HCEC 1CT (cell line): ENCODE measurements at places on chromosomes 6 and 20.

DNA sequence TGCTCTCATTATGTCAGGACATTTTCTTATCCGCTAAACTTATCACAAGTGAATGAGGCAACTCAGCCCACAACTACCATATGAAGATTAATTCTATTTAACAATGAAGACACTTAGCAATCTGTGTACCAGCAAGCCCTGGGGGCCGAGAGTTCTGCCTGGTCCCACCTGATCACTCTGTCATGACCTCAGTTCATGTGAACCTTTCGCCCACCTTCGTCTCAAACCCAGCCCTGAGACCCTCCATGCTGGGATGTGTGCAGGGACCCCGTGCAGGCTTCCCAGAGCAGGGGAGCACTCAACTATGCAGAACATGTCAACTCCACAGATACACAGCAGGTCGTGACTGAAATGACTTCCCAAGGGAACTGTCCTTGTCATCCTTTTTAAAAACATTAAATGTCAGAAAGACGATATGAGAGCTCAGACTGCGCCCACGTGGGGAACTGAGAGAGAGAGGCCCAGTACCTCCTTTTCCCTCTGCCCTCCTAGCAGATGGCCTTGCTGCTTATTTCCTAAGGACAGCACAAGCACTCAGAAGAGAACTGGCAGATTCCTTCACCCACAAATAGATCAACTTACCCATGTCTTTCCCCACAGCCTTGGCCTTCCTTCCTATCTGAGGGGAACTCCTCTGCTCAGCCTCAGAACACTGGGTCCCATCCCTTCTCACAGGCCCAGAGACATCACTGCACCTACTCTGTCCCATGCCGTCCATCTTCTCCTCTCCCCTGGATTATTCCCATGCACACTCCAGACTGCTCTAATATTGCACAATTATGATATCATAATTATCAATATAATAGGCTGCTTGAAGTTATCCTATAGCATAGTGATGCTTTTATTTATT lies 11.5 kb downstream of the ABHD12 start:
- DNase-seq, result no peak

GRCh38 chr20:44688053-44688625 lies 27.0 kb upstream of the CCN5 start:
- DNase-seq, result no peak

DNA sequence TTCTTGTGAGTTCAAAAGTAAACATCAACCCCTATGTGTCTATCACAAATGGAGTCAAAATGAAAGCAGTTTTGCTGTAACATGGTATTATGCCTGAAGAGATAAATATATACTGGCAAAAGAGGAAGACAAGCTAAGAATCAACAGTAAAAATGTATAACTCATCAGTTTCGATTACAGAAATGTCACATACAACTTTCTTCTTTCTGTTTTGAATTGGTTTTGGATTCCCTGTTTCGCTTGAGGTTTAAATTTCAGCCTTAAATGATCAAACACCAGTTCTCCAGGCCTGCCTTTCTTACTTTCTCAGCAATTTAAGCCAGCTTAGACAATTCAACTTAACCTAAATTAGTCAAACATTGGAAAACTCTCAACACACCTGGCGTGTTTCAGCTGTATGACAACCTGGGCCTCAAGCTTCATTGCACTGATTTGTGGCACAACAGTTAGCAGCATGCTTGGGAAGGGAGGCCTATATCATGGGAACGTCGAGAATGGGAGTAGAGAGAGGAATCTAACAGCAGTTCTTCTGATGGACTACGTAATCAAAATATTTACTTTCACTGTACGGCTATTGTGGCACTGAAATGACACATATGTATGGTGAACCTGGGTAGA lies 51.9 kb upstream of the MARCKS start:
- DNase-seq, result no peak

- no peak for DNase-seq
Measured at GRCh38 chr20:24066076-24066700, 77.6 kb upstream of the GGTLC1 start.

- no peak for DNase-seq
Measured at GRCh38 chr20:5864428-5864827, 85.9 kb downstream of the TRMT6 start.
